Stimulated activated CD4-positive, alpha-beta T cell treated with anti-CD3 and anti-CD28 coated beads, Interleukin-12 subunit alpha, Interleukin-12 subunit beta, amount 100 ng/mL, for 4 hours (primary cell): ENCODE measurements at places on chromosomes 2 and 18.

GRCh38 chr18:8375249-8375648 lies 234.0 kb upstream of the RAB12 start:
- DNase-seq = no peak

DNA sequence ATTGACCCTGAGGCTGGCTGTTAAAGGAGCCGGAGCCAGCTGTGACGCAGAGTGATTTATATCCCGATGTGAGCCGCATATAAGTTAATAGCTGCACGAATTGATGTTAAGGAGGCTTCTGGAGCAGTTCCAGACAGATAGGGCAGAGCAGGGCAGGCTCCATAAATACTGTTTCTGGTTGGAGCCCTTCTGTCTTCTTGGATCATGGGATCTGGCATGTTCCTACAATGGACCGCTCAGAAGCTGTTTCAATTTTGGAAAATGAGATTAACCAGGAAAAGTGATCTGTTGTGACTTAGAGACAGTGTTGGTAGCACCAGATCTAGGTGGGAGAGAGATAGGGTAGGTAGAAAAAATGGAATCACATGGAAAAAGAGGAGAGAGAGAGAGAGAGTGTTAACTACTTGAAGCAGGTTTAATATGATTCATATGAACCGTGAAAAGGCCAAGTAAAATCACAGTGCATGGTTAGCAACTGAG lies 4.8 kb upstream of the IGFBP5 start:
- DNase-seq = no peak

DNA sequence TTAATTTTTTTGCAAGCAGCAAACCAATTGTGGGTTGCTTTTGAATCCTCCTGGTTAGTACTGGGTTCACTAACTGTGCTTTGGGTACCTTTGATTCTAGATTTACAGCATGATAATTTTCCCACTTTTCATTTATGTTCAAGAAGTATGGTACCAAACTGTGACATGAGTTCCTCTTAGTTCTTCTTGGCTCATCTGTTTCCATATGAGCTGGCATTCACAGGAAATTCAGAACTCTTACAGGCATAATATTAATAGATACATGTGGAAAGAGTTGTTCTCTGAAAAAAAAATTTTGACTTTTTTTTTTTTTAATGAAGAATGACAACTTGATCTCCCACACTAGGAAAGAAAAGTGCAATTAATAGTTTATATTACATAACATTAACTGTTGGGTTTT lies 59.4 kb downstream of the FMNL2 start:
- DNase-seq = no peak

DNA sequence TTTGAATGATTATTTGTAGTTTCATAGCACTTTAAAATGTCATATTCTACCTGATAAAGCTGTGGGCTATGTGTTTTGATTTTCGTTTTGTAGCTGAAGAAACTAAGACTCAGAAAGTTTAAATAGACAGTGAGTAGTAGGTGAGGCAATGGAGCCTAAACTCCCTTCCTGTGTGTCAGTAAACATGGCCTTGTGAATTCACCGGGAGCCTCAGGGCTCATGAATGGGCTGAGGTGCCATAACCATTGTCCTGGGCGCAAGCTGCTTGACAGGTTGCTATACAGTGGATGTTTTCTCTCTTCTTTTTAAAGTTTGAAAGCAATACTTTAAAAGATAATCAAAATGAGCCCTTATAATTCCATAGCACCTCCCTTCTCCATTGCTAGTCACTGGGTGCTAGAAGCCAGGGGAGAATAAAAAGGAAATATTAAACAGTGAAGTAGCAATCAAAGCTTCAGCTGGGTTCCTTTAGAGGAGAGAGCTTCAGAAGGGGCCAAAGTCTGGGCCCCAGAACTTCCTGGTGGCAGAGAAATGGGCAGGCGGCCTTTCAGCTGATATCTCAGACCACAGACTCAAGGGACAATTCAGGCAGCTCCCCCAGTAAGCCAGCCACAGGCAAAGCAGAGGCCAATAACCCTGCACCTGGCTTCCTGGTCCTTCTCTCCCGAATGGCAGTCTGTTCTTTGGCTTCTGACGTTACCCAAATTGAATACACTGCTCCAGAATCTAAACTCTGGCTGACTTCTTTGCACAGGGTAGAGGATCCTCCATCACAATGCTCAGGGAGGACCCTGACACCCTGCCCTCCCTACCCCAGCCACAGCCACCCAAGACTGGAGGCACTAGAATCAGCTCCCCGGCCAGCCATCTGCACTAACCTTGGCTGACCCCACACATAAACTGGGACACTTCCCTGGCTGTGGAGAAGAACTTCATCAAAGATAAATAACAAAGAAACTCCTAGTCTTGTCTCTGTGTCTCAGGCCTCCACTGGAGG lies 51.8 kb upstream of the NPAS2 start:
- DNase-seq = no peak

DNA sequence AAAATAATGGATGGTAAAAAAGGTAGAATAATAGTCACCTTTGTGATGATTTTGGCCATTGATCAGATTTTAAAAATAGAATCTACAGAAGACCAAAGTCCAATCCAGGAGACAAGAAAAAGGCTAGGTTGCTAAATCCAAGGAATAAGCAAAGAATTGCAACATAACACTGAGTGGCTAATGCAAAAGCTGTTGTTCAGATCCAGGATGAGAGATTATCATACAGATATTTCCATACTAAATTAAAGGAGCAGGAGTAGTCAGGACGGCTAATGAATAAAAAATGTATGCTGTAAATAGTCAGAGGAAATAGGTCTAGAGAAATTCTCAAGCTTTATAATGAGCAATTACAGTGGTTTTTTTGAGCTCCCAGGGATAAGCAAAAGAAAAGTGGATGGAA lies 745.9 kb upstream of the ACVR2A start:
- DNase-seq = no peak

DNA sequence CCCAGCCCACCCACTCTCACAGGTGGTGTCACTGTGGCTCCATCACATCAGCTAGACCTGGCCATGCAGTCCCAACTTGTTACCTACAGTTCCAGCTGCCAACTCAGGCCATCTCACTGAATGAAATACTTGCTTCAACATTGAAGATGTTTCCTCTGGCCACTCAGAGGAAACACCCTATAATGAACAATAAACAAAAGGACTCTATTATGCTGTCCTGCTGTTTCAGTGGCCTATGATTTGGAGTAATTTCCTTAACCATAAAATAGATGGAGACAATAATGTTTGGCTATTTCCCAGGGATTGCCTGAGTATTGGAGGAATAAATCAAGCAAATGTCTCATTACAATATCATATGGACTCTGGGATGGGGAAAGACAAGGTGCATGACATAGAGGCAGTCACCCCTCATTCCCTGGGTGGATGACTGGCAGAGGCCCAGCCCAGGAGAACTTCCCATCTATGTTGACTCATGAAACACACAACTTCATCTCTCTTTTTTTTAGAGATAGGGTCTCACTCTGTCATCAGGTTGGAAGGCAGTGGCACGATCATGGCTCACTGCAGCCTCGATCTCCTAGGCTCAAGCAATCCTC lies 134.4 kb downstream of the TGIF1 start:
- DNase-seq = no peak

DNA sequence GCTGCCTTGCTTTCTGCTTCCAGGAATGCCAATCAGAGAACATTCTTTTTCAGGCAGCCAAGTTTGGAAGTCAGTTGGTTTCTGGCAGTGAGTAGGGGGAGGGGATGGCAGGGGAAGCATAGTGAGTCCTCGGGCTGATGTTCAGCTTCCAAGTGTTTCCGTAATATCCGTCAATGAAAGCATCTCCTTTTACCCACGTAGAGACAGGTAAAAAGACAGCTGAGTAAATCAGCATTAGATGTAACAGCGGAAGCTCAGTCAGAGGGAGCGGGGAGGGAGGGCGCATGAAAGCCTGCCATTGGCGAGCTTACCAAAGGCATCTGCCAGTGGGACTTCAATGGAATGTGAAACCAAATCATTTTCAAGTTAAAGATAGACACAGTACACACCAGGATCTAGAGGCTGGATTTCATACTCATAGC lies 117.1 kb upstream of the DTNA start:
- DNase-seq = no peak

GRCh38 chr18:49915352-49915751 lies 102.0 kb upstream of the ACAA2 start:
- DNase-seq = no peak
